ENCODE measurements at places on chromosomes 13 and 19.

GRCh38 chr13:22061371-22061805 lies 390.5 kb downstream of the FGF9 start:
- no peak for DNase-seq

GRCh38 chr13:29676941-29677452 lies 81.5 kb upstream of the SLC7A1 start:
- peak; percentile 36 for DNase-seq

DNA sequence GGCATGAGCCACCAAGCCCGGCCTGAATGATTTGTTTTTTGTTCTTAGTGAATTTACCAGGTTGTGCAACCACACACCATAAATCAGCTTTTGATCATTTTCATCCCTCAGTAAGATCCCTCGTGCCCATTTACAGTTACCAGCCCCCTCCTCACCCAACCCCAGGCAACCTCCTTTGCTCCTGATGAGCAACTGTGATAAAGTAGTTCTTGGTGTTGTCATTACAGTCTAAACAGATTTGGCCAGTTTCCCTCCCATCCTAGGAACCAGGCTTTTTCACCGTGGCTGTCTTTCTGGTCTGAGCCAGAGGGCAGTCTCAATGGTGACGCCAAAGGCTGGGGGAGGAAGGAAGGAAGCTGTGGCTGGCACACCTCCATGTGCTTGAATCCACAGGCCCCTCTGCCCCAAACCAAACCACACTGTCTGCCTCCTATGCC lies 61.2 kb upstream of the WDFY2 start:
- DNase-seq = peak; percentile 55

- DNase-seq = no peak
These were observed 802.5 kb downstream of the EFNB2 start for GRCh38 chr13:105732806-105733529.

DNA sequence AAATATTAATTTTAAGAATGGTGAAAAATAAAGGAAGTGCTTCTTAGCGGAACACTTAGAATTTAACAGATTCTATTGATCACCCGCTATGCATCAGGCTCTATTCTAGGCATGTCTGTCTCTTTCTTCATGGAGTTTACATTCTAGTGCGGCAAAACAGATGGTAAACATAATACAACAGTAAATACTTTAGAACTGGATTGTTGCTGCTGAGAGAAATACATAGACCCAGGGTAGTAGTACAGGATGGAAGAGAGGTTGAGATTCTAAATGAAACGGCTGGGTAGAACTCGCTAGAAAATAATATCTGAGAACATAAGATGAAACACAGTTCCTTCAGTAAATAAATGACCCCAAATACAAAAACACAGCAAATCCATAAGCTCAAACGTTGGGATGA lies 498.7 kb downstream of the MYO16 start:
- no peak for DNase-seq

DNA sequence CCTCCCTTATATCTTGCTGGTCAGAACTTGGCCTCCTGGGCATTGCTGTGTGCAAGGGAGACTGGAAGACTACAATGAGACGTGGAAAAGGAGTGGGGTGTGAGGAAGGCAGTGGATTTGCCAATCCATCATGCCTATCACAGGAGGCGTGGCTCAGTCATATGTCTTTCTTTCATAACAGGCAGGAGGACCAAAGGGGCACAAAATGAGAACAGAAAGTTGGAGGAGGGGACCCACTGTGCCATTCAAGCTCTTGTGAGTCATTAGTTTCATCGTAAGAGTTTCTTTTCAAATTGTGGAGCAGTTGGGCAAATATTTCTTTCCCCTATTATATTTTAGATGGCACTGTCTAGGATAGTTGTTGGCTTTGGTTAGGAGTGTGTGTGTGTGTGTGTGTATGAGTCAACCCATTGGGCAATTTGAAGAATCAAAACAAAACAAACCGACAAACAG lies 471.5 kb downstream of the TSHZ3 start:
- DNase-seq = no peak

DNA sequence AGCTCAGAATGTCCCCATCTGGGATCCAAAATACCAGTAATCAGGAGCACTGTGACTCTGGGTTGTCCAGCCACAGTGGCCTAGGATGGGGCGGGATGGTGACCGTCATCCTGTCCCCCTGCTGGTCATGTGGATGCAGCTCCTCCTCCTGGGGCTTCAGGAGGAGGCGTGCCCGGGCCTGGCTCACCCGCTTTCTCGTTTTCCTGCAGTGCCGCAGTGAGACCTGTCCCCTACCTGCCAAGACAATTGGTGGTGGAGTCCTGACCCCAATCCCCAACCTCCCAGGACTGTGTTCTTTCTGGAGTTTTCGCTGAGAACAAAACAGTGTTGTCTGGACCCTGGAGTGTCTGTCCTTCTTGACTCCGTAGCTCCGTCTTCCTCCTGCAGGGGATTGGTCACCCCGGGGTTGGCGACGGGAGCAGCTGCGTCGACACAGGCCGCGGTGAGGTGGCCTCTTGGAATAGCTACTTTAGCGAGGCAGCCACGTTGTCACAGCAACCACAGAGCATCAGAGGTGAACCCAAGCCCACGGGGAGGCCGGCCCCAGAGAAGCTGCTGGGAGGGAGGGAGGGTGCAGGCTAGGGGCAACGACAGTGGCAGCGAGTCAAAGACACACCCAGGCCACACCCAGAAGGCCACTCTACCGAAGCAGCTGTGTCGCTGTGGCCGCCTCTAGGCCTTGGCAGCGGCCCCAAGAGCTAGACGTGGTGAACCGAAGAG lies 10.2 kb upstream of the EMC10 start:
- peak; percentile 48 for DNase-seq

DNA sequence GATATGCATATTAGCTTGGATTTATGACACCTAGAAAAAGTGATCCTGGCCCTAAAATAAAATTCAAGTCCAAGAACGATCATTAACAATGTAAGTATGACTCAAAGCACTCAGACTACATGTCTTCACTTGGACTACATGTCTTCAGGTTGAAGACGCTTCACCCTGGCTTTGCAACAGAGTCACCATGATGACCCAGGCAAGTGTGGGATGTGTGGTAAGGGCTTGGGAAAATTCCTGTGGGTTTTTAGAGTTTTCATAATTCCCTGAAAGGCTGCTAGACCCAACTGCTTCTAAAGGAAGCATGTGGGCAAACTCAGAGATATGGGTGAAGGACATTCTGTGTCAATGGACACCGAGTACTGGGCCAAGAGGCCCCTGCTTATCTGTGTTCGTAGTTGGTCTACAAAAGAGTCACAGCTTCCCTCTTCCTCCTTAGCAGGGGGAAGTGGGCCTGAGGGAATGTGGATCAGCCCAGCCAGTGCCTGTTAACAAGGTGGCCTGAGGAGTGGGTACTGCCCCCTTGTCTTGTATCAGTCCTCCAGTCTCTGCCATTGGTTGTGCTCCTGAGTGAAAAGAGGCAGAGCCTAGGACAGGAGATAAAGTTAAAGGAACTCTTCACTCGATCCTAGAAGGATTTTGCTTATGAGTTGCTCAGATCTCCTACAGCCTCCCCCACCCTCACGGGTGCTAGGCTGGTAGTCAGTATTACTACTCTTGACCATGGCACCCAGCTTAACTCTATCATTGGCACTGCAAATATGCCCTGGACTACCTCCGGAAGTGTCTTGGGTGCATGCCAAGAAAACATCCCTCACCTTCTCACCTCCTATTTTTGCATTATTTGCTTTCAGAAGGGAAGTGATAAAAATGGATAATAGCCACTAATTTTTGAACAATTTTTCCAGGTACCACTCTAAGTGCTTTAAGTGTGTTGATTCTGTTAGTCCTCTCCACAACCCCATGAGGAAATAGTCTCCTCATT lies 406.3 kb downstream of the COG6 start:
- DNase-seq = no peak

DNA sequence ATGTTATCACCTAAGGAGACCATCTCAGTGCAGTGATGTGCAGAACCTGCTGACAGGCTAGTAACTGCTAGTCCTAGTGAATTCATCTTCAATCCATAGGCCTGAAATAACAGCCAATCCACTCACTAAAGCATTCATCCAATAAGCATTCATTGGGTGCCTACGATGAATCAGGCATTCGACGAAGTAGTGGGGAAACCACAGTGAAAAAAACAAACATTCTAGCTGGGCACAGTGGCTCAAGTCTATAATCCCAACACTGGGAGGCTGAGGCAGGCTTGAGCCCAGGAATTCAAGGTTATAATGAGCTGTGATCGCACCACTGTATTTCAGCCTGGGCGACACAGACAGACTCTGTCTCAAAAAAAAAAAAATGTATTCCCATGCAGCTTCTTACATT lies 135.6 kb downstream of the RNF17 start:
- DNase-seq = no peak

GRCh38 chr13:93927431-93927830 lies 552.1 kb downstream of the DCT start:
- DNase-seq = no peak

DNA sequence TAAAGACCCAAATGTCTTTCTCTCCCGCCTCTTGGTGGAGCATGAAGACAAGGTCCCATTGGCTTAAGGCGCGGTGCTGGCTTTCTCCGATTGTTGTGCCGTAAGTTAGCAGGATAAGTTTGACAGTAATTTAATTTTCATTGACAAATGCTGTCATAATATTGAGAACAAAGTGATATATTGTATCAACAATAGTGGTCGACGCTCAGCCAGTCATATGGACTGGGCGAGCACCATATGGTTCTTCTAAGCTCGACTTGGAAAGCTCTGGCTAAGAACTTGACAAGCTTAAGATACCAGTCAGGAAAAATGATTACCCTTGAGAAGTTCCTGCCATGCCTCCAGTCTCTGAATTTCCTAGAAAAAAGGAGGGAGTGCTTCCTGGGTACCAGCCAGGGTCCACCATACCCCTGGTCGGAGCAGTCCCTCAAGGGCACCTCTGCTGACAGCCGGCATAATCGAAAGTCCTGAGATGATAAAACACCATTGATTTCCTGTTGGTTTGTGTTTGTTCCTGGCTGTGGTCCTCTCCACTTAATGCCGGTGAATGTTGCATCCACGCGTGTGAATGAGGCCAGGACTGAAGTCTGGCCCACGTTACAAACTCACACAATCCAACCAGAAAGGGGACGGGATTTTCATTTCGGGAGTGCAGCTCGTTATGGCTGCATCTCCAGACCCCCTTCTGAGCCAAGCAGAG lies 262.1 kb downstream of the ZNF536 start:
- no peak for DNase-seq

- DNase-seq = no peak
These were observed 670 bp downstream of the MAP2K7 start for GRCh38 chr19:7904074-7905020.

DNA sequence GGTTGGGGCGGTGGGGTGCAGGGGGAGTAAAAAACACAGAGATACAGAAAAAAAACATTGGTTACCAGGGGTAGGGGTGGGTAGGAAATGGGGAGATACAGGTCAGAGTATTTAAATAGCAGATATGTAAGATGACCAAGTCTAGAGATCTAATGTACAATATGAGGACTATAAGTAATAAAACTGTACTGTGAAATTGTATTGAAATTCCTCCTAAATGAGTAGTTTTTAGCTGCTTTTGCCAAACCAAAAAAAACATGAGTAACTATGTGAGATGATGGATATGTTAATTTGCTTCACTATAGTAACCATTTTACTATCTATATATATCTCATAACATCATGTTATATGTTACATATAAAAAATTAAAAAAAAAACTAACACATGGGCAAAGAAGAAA lies 29.6 kb downstream of the VWA8 start:
- no peak for DNase-seq

DNA sequence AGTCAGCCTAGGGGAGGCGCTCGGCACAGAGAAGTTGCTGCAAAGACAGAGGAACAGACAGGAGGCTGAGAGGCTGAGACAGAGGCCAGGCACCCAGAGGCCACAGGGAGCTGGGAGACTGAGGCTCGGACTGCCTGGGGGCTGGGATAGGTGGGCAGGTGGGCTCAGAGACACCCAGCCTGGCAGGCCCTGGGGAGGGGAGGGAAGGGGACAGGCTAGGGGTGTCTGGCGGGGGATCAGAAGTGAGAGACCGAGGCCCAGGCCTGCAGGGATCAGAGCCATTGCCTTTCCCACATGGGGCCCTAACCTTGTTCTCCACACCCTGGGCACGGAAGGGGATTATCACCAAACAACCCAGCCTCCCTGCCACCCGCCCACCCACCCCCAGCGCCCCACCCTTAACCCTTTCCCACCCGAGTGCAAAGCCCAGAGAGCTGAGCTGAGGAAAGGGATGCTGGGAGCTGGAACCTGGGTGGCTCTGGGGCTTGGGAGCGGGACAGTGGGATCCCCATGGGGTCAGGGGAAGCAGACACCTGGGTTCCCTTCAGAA lies 1.3 kb downstream of the NTN5 start:
- no peak for DNase-seq

DNA sequence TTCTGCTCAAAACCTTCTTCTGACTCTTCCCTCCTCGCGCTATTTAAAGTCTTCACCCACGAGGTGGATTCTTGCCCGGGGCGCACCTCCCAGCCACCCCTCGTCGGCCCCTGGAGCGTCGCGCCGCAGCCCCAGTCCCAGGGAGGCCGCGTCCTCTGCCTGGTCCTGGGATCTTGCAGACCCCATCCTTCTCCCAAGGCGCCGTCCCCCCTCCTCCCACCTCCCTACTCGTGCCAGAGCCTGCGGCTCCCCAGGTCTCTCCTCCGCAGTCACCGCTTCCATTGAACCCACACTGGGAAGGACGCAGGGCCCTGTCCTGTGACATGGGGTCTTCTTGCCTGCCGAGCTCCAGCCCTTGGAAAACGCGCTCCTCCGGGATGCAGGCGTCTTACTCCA lies 486 bp downstream of the ZNF808 start:
- peak; percentile 7 for DNase-seq

DNA sequence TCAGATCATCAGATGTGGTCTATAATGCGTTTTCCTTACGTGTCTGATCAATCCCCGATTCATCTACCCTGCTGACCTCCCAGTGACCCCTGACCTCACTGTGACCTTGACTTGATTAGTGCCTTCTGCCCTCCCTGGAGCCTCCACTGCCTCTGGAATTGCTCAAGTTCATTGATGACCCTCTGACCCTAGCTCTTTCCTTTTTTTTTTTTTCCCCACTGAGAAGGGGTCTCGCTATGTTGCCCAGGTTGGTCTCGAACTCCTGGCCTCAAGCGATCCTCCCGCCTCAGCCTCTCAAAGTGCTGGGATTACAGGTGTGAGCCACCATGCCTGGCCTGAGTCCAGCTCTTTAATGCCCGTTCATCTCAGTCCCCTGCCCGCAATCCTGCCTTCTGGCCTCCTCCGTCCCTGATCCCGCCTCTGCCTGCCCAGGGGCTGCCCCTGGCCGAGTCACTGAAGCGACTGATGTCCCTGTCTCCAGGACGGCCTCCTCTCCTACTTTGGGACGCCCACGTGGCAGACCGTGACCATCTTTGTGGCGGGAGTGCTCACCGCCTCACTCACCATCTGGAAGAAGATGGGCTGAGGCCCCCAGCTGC lies 4.0 kb upstream of the FTL start:
- peak; percentile 21 for DNase-seq

GRCh38 chr13:99314640-99315176 lies 7.5 kb upstream of the GPR183 start:
- no peak for DNase-seq

Data from PC-9 (cell line).